Liver (tissue), 10 donors: ENCODE measurements at places on chromosomes 1 and 21. TPM values are rescaled to one million over a fixed set of nuclear protein-coding genes. Genes with fewer than 3 reads are reported as not detected.

The IFI44L gene
- polyA plus RNA-seq: 3.3 TPM

The NIBAN1 gene
- polyA plus RNA-seq: 1.3 TPM

The SPRR2F gene
- not detected for polyA plus RNA-seq

The INSRR gene
- polyA plus RNA-seq: 0.01 TPM

The IKBKE gene
- 0.81 TPM for polyA plus RNA-seq

The OLFML2B gene
- 0.54 TPM for polyA plus RNA-seq

The TRAF3IP3 gene
- polyA plus RNA-seq: 2.0 TPM

The PGLYRP4 gene
- not detected for polyA plus RNA-seq

The DPYD gene
- polyA plus RNA-seq: 37.4 TPM

The ROR1 gene
- polyA plus RNA-seq: 0.15 TPM
